ENCODE measurements at places on chromosomes 4 and X.

DNA sequence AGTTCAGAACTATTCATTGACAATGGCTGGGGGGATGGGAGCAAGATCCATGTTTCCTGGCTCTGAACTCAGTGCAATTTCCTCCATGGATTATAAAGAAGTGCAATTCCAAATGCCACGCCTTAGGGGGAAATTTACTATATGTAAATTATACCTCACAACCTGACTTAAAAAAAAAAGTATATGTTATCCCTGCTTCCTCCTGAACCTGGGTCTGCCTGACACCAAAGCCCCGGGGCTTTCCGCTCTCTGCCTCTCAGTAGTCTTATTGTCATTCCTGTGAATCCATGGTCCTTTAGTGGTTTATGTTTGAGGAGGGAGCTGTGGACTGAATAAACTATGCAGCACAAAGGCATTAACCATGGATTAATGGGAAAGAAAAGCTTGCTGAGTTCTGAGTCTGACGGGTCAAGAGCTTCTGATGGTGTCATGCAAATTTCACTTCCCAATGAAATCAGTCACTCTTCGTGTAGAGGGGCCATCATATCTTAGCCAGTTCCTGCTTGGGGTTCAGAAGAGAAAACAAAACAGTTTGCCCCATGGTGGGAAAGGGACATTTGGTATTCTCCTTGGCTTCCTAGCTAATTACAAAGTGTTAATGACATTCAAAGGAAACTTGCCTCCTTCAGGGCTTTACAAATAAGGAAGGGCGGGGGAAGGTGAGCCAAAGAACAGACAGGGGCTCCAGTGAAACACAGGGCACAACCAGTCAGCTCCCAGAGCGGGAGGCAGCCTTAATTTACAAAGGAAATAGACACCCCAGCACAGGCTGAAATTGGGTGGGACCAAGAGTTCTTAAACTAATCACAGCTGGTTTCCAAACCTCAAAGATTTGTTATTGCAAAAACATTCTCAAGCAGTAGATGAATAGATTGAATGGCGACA lies 14.3 kb downstream of the FAM9C start:
- DNase-seq = no peak

GRCh38 chr4:1991596-1992434 lies 17.0 kb downstream of the NELFA start:
- DNase-seq = no peak

DNA sequence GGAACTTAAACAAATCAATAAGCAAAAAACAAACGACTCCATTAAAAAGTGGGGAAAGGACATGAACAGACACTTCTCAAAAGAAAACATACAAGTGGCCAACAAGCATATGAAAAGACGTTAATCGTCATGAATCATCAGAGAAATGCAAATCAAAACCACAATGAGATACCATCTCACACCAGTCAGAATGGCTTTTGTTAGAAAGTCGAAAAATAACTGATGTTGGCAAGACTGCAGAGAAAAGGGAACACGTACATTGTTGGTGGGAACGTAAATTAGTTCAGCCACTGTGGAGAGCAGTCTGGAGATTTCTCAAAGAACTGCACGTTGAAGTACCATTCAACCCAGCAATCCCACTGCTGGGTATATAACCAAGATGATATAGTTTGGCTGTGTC lies 23.7 kb downstream of the NEUROG2 start:
- no peak for DNase-seq

DNA sequence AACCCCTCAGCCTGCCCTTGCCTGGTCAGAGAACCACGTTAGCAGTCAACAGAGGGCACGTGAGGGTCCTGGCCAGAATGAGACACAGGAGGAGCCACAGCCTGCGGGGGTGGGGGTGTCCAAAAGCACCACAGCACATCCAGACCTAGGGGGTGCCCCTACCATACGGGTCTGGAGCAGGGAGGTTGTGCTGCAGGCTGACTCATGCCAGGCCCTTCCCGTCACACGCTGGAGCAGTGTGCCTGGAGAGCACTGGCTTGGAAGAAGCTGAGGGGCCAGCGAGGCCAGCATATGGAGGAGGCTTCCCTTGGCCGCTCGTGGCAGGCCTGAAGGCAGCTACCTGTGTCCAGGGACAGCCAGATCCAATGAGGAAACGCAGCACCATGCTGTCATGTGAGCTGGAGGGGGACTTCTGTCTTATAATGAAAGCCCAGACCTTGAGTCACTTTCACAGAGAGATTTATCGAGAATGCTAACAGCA lies 1.5 kb upstream of the IRAK1 start:
- DNase-seq = no peak

- DNase-seq = no peak
Observed at GRCh38 chrX:12447448-12448064, 309.3 kb downstream of the FRMPD4 start.

GRCh38 chr4:6201580-6202091 lies 1.3 kb upstream of the JAKMIP1 start:
- no peak for DNase-seq

DNA sequence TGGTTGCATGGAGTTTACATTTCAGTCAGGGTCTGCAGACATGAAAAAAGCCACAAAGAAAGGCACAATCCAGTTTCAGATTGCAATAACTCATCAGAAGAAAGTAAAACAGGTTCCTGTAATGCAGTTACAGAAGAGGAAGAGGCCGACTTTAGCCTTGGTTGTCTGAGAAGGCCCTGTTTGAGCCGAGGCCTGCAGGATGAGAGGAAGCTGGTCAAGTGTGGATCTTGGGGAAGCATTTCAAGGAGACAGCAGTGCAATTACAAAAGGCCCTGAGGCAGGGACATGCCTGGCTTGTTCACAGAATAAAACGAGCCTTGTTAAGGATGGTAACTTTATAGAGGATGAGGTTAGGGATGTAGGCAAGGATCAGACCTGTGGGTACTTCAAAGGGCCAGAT lies 62.4 kb downstream of the AFF2 start:
- DNase-seq = no peak

DNA sequence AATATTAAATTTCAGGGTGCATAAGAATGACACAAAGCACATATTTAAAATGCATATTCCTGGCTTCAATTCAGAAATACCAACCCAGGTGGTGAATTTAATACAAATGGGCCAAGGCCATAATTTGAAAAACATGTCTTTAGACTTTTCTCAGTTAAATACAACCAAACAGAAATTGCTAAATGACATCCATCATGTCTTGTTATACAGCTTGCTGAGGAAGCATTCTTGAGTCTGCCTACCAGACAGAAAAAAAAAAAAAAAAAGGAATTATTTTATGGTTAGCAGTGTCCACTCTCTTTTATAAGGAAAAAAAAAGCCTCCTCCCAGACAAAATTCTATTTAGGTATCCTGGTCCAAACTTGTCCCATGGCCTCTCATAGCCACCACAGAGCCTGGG lies 119.1 kb downstream of the PAPSS1 start:
- no peak for DNase-seq

- no peak for DNase-seq
Observed at GRCh38 chr4:157447195-157447594, 226.7 kb downstream of the GRIA2 start.

GRCh38 chr4:103786014-103786413 lies 66.2 kb upstream of the TACR3 start:
- no peak for DNase-seq

DNA sequence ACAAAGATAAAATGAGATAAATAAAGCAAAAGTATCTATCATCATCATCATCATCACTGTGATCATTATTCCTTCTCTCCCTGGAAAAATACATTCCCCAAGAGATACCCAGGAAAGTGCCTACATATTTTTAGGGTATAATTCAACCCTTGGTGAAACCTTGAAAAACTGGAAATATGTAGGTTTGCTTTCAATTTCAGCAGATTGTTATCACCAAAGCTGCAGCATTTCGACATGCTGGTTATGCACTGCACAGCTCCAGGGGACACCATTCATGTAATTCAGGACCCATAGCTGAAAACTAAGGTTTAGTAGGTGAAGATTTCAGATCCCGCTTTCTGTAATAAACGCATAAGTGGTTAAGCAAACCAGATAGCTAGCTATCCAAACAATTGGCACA lies 28.4 kb upstream of the FBXW7 start:
- DNase-seq = no peak

- DNase-seq = no peak
Observed at GRCh38 chr4:169987327-169988228, 38.6 kb downstream of the MFAP3L start.

GRCh38 chr4:156487107-156487506 lies 484.5 kb downstream of the PDGFC start:
- DNase-seq = no peak

DNA sequence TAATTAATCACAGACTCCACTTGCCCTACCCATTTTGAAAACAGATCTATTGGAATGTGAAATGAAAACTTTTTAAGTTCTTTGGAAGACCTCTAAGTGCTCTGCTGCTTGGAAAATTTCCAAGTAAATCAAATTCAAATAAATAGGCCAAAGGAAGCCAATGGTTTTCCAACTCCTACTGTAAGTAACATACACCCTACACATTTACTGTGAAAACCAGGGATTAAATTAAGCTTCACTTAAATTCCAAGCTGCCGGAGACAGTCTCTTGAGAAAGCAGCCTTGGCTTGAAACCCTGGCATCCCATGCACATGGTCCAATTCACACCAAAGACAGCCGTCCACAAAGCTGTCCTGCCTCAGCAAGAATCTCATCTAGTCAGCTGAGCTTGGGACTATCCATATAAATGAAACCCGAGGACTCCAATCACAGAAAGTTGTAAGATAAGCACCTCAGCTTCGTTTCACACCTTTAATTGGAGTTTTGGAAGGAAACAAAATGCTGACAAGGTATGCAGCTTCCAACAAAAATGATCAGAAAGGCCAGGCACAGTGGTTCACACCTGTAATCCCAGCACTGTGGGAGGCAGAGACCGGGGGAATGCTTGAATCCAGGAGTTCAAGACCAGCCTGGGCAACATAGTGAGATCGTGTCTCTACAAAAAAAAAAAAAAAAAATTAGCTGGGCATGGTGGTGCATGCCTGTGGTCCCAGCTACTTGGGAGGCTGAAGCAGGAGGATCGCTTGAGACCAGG lies 88.6 kb downstream of the APBB2 start:
- DNase-seq = no peak

DNA sequence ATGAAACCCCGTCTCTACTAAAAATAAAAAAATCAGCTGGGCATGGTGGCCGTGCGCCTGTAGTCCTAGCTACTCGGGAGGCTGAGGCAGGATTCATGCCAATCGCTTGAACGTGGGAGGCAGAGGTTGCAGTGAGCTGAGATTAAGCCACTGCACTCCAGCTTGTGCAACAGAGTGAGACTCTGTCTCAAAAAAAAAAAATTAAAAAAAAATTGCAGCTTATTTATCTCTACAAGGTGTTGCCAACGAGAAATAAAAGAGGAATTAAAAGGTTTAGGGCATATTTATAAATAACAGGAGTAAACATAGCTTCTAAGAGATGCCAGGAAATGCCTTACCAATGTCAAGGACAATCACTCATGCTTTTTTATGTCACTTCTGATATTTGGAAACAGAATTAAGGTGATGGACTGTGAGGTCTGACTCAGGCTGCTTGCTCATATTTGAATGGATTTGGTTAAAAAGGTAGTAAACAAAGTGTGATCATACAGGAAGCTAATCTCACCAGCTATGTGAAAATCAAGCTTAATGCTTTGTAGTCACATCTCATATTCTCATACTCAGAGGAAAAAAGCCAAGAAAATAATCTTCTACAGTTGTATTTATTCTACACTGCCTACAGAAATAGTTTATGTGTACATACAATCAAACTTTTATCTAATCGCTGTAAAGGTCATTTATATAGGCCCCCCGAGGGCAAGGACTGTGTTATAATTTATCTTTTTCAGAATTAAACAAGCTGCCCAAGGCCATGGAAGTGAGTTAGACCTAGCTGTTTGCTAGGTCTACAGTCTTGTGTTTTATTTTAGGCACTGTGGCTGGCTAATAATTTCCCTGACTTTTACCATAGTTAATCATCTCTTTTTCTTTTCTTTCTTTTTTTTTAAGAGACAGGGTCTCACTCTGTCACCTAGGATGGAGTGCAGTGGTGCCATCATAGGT lies 61.1 kb upstream of the RBMX start:
- DNase-seq = no peak

DNA sequence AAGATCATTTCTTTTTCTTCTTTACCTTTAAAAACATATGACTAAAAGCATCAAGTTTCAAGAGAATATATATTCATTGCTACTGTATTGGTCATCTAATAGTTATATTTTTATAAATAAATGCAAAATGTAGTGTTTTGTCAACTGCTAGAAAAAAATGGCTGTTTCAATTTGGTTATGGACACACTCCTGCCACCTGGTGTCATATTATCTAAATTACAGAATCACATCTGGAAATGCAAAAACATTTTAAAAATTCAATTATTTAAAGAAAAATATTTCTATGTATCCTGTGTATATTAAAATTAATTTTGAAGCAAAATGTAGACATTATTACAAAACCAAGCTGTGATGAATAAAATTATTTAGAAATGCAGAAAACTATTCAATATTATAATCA lies 329.4 kb upstream of the PCDH18 start:
- DNase-seq = no peak

GRCh38 chr4:184804621-184805020 lies 21.1 kb downstream of the ACSL1 start:
- DNase-seq = no peak

DNA sequence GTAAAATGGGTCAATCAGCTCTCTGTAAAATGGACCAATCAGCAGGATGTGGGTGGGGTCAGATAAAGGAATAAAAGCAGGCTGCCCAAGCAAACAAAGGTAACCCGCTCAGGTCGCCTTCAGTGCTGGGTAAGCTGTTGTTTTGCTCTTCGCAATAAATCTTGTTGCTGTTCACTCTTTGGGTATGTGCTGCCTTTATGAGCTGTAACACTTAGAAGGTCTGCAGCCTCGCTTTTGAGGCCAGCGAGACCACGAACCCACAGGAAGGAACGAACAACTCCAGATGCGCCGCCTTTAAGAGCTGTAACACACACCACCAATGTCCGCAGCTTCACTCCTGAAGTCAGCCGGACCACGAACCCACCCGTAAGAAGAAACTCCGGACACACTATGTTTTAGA lies 11.5 kb upstream of the CAMK2D start:
- no peak for DNase-seq

DNA sequence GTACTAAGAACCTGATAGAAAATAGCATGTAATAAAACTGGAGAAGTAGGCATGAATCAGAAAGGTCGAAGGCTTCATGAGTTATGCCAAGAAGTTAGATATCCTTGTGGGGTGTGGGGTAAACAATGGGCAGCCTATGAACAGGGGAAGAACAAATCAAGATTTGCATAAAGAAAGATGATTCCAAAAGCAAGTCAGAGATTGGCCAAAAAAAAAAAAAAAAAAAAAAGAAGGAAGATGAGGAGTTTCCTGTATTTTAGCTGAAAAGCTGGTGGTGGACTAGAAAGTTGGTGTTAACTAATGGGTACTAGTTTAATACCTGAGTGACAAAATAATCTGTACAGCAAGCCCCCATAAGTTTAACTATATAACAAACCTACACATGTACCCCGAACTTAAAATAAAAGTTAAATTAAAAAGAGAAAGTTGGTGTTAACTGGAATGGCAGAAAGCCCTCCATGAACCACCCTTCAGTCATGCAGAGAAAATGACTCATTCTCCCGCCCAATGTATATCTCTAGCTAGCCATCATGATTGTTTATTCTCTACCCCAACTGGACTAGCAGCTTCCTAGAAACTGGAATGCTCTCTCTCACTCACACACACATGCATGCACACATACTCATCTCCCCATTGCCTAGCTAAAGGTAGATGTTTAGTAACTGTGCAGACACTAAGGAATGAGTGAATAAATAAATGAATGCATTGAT lies 41.7 kb downstream of the ATP11C start:
- DNase-seq = no peak

- no peak for DNase-seq
Observed at GRCh38 chr4:177728361-177729152, 286.3 kb upstream of the AGA start.

Measured in brain pericyte (primary cell).